ENCODE measurements at places on chromosomes 4 and X.

- DNase-seq: no peak
Measured at GRCh38 chrX:39725928-39726619, 371.7 kb downstream of the BCOR start.

GRCh38 chr4:185016101-185016940 lies 2.0 kb upstream of the HELT start:
- no peak for DNase-seq

DNA sequence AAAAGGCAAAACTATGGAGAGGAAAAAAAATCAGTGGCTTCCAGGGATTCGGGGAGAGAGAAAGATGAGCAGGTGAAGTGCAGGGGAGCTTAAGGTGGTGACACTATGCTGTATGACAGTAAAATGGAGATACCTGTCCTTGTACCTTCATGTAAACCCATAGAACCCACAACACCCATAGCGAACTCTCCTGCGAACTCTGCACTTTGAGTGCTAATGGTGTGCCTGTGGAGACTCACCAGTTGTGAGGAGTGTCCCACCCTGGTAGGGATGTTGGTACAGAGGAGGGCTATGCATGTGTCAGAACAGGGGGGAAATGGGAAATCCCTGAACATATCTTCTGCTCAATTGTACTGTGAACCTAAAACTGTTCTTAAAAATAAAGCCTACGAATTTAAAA lies 42.8 kb downstream of the HMX1 start:
- DNase-seq: no peak

- DNase-seq: no peak
Measured at GRCh38 chr4:7244751-7245320, 52.5 kb downstream of the SORCS2 start.

- DNase-seq: no peak
Measured at GRCh38 chr4:37601531-37601930, 84.6 kb downstream of the RELL1 start.

GRCh38 chrX:51955200-51955599 lies 61.8 kb downstream of the MAGED1 start:
- DNase-seq: peak; percentile 47

GRCh38 chr4:101123231-101123630 lies 224.1 kb downstream of the PPP3CA start:
- no peak for DNase-seq

DNA sequence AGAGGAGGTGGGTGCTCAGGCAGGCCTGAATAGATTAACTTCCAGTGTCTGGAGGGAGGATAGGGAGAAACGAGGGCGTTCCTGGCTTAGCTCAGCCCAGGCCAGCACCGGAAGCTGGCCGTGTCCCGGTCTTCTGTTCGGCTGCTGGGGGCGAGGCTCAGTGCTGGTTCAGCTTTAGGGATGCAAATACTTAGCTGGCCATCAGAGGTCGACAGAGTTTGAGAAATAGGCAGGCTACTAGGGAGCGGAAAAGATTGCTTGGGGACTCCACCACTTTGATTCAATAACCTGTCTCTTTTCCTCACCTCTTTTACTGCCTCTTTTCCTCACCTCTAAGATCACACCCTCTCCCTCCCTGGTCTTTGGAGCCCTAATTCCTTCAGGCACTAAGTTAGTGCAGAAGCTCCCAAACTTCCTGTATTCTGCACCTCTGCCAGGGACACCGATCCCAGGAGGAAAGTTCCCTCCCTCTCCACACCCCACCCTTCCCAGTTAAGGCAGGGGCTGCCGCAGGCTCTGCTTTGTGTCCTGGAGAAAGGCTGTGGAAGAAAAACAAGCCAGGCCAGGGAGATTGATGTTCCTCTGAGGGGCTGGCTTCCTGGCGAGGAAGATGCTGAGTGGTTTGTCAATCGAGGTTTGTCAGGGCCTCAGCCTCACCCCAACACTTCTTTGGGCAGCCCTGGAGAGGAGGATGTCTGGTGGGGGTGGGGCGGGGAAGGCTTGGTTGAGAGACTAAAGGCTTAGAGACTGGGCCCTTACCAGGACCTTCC lies 6.0 kb upstream of the EFNB1 start:
- DNase-seq: peak; percentile 65

DNA sequence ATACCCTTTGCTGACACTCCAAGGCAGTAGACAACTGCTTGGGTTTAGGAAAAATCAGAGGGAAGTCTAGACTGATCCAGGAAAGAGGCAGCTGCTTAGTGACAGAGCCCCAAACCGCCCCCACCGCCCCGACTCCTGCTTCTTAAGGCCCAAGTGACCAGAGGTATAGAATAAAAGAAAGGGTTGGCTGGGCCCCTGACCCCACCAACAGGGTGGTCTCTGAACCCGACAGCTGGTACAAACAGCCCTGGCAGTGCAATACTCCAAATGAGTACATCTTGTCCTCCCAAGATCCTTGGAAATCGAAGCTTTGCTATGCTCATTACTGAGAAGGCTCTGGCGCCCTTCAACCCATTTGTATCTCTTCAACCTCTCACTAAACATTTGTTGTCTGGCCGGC lies 78.1 kb upstream of the PLAC1 start:
- no peak for DNase-seq

- peak; percentile 76 for DNase-seq
Measured at GRCh38 chrX:78945186-78945912, at the start of gene P2RY10. P2RY10 (plus strand) TSS chrX:78945391; CDS start chrX:78960521, 15,130 bp downstream.

DNA sequence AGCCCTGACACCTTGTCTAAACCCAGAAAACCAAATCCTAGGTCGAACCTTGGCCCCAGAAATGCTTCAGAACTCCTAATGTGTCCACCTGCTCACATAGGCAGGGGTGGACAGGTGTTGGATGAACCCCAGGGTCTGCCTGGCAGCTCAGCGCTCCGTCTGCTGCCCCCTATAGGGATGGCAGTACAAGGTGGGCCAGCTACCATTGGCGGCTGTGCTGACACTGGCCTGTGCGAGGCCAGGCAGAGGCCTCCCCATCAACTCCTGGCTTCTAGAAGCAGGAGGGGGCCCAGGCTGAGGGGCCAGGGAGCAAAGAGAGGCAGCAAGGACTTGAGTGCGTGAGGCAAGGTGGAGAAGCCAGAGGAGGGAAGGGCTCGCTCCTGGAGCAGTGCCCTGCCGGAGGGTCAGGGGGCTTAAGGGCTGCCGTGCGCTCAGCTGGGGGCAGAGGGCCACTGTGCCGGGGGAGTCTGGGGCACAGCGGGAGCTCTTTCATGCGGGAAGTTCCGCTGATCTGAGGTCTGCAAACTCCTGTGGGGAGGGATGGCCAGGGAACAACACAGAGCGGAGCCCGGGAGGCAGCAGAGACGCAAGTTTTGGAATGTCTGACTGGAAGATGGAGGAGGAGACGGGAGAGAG lies 20.6 kb downstream of the CCNQ start:
- no peak for DNase-seq

GRCh38 chrX:2145692-2146367 lies 354.9 kb downstream of the DHRSX start:
- DNase-seq: no peak

- DNase-seq: no peak
Measured at GRCh38 chr4:52192721-52193135, 141.6 kb downstream of the SPATA18 start.

DNA sequence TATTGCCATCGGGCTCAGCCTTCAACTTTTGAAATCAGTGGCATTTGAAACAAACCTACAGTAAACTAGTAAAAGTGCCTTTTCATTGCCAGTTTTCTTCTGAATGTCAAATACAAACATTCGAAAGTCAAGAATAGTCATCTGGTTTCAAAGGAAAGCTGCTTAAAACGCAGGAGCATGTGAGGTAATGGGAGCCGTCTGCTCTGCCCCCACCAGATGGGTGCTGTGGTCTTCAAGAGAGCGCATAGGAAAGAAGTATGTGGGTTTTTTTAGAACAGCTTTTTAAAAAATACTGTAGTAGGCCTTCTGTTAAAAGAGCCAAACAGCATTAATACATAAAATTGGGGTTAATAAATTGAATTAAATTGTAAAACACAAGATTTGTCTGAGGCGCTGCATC lies 88.6 kb downstream of the STOX2 start:
- no peak for DNase-seq

All from Karpas-422 (cell line).